CD4-positive, alpha-beta T cell treated with Interleukin-15 for 4 hours (primary cell): ENCODE measurements at places on chromosomes 16 and 17.

GRCh38 chr16:55283812-55284717 lies 39.9 kb upstream of the IRX6 start:
- no peak for DNase-seq

- DNase-seq = no peak
Measured at GRCh38 chr17:80316431-80316830, 55.8 kb downstream of the RNF213 start.

DNA sequence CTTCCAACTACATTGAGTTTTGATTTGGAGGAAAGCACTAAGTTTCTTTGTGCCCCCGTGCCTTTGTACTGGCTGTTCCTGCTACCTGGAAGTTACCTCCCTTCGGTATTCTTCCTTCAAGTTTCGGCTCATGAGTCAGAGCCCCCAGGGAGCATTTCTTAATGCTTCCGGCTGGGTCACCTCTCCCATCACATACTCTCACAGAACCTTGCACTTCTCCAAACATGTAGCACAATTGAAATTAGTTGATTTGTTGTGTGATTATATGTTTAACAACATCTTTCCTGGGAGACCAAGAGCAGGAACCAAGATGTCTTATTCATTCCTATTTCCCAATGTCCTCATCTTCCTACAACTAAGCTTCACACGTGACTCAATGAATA lies 158.6 kb upstream of the CDH5 start:
- DNase-seq = no peak

DNA sequence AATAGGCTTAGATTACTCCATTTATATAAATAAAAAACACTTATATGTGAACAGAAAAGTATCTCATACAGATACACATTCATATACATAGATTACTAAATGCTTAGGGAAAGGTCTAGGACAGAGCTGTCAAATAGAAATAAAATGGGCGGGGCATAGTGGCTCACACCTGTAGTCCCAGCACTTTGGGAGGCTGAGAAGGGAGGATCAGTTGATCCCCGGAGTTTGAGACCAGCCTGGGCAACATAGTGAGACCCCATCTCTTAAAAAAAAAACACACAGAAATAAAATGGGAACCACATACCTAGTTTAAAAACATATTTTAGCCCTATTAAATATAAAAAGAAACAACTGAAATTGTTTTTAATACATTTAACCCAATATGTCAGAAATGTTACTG lies 58.9 kb downstream of the CFDP1 start:
- no peak for DNase-seq

DNA sequence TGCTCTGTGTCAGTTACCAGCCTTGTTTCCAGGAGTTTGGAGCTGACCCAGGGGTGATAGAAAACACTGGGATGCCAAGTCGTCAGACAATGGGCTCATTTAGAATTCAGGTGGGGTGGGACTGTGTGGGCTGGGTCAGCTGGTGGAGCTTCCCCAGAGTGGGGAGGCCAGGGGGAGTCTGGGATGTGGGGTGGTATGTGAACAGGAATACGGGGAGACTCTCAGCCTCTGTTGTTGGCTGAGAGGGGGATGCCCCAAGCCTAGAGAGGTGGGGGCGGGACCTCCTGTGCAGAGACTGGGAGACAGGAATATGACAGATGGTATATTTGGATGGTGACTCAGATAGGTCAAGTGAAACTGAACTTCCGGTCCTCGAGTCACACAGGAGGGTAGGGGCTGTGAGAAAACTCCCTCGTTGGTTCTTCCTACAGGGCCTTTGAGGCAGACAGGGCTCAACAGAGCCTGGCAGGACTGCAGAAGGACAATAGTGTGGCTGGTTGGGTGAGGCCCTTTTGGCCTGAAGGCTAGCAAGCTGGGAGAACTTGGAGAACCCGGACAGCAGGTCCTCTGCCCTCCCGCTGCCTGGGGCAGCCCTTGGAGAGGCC lies 23.7 kb downstream of the CDH1 start:
- DNase-seq = no peak

GRCh38 chr16:62638324-62638911 lies 602.2 kb upstream of the CDH8 start:
- no peak for DNase-seq

GRCh38 chr17:11921296-11921695 lies 76.0 kb downstream of the ZNF18 start:
- DNase-seq = no peak

GRCh38 chr17:82300707-82301270 lies 16.6 kb downstream of the CD7 start:
- DNase-seq = peak; percentile 66

DNA sequence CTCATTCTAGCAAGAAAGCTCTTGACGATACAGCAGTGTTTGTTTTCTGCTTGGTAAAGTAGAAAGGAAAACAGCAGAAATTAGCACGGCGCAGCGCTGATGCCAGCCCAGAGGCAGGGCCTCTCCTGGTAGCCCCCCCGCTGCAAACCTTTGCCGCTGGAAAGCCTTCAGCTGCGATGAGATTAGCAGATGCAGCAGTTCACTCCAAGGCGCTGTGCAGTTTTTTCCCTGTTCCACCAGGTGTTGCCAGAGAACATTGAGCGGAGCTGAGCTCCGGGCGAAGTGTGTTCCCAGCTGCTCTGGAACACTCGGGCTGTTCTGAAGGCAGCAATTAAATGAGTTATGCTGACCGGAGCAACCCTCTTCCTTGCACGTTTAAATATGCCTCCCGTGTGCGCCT lies 72.5 kb downstream of the RBFOX1 start:
- DNase-seq = no peak

DNA sequence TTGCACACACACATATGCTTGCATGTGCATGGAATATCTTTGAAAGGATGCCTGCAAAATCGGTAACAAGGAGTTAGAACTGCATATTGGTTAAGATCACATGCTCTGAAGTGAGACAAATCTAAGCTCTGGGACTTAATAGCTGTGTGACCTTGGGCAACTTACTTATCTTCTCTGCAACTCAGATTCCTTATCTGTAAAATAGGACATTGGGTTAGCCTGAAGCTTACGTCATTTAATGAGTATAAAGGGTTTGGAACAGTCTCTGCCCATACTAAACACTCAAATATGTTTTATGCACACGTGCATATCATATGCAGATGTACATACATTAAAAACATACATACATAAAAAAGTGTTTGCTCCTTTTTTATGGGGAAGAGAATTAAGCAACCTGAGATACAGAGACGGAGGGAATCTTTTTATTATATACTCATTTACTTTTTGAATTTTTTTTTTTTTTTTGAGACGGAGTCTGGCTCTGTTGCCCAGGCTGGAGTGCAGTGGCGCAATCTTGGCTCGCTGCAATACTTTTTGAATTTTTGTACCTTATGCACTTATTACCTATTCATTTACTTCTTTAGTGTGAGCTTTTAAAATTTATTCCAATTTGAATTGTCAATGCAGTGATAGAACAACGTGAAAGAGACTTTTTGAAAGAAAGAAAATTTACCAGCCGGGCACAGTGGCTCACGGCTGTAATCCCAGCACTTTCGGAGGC lies 206.2 kb downstream of the CCDC182 start:
- DNase-seq = no peak

DNA sequence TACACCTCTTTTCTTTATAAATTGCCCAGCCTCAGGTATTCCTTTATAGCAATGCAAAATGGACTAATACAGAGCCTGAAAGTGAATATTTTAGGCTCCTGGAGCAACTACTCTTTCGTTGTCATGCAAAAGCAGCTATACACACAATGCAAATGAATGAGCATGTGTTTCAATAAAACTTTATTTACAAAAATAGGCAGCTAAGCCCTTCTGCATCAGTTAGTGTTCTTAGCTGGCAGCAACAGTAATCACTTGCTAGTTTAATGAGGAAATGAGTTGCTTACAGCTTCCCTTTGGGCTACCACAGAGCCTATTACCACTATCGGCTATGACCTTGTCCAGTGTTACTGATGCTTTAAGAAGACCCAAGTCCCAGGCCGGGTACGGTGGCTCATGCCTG lies 402.9 kb downstream of the XYLT1 start:
- DNase-seq = no peak

GRCh38 chr17:11300738-11301137 lies 59.7 kb downstream of the SHISA6 start:
- no peak for DNase-seq

DNA sequence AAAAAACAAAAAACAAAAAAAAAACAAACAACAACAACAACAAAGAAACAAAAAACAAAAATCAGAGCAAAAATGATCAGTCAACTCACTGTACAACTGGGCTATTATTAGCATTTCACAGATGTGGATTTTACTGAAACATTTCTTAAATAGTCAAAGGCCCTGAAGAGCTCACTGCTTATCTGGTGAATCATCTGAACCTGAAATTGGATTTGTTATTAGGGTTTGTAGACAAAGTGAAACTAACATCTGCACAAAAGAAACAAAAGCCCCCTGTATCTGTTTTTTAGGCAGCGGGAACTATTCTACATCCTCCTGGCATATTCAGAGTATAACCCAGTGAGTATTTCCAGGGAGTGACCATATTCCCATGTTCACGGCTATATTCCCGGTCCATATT lies 32.6 kb upstream of the KSR1 start:
- no peak for DNase-seq

- no peak for DNase-seq
Measured at GRCh38 chr16:65200857-65201256, 79.0 kb upstream of the CDH11 start.

DNA sequence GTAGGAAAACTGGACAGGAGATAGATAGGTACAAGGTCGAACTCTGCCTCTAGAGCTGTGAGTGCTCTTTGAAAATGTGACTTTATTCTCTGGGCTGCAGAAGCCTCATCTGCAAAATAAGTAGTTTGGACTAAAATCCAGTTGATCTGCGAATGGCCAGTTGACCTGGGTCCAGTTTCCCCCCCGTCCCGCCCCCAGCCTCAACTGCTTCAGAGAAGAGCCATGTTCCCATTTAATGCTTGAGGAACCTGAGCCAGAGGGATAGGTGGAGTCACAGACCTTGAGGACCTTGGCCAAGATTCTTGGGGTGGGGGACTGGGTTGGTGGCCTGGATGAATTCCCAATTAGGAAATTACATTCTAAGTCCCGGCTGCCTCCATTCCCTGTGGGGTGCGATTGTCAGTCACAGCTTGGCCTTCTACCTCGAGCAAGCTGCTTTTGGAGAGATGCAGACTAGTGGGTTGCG lies 14.1 kb downstream of the TBX2 start:
- no peak for DNase-seq

DNA sequence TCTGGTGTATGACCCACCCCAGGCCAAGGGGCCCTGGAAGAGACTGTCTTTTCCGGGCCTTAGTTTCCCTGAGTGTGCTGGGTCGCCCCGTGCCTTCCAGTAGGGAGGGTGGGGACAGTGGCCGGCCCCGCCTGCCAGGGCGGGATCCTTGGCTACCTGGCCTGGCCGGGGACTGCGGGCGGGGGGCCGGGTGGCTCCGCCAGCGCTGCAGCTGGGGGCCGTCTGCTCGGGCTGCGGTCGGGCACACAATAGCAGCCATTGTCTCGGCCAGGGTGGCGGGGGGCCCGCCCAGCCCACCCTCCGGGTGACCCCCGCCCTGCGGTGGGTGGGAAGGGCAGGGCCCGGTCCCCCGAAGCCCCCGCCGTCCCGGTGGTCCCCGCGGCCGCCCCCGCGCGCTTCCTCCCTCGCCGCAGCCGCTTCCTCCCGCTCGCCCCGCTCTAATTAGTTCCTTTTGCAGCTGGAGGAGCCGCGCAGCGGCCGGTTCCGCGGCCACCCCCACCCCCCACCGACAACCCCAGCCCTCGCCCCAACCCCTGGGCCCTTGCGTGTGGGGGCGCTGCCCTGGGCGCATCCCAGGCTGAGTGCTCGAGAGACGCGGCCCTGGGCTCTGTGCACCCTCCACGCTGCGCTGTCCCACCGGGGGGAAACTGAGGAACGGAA lies 11.6 kb downstream of the GLIS2 start:
- DNase-seq = no peak

- peak; percentile 24 for DNase-seq
Measured at GRCh38 chr16:278863-279366, 1.5 kb upstream of the ARHGDIG start.

GRCh38 chr17:48244121-48244711 lies 136.7 kb downstream of the SNX11 start:
- DNase-seq = no peak

GRCh38 chr16:19743816-19744159 lies 25.7 kb downstream of the IQCK start:
- no peak for DNase-seq

DNA sequence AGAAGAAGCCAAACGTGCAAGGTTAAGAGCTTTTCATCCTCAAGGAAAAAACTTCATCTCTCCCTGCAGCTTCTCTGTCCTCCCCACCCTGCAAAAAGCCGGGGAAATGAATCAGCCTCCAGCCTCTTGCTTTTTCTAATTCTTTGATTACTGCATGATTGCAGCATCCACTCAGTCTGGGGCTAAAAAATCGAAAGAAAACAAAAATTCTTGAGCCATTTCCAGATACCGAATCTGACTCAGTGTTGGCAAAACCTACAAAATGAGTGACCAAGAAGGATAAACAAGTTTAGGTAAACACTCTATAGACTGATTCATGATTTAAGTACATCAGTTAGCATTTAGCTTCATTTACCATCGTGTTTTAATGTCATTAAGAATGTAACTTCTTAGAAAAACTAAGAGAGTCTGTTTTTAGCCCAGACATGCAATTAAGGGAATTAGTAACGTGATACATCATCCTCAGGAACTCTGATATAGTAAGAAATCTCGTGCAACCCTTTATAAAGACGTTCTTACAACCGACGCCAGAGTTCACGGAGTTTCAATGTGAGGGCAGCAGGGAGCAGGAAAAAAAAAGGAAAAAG lies 287.3 kb upstream of the FOXF1 start:
- no peak for DNase-seq

GRCh38 chr17:42131232-42131631 lies 8.6 kb downstream of the HSPB9 start:
- DNase-seq = no peak

DNA sequence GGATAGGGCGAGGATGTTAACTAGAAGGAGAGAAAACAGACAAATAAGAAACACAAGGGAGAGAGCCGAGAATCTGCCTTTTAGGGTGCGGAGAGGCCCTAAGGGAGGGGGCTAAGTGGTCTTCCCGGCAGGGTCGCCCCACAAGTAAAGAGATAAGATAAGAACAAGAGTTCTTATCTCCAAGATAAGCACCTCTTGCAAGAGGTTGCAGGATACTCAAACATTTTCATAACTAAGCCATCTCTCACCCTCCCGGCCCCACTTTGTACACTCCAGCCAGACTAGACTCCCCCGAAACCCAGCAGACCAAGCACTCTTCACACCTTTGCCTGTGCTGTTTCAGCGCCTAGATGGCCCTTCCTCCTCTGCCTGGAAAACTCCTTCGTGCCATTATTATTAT lies 14.3 kb downstream of the ZNF319 start:
- no peak for DNase-seq

- no peak for DNase-seq
Measured at GRCh38 chr17:77634710-77635109, 323.8 kb upstream of the TNRC6C start.

- DNase-seq = no peak
Measured at GRCh38 chr17:44934745-44935105, 12.8 kb downstream of the KIF18B start.
